Femur (tissue), 1 donor: ENCODE measurements at places on chromosomes 1 and 21.

- no peak for DNase-seq
Observed at GRCh38 chr1:65449214-65449823, 28.9 kb downstream of the LEPR start.

- peak; percentile 76 for DNase-seq
Observed at GRCh38 chr1:8423692-8424538, 106.0 kb downstream of the SLC45A1 start.

GRCh38 chr1:196732526-196732925 is 42.1 kb upstream of the CFHR3 start:
- DNase-seq = no peak

- DNase-seq = peak; percentile 46
Observed at GRCh38 chr1:6889875-6890480, 104.7 kb downstream of the CAMTA1 start.

DNA sequence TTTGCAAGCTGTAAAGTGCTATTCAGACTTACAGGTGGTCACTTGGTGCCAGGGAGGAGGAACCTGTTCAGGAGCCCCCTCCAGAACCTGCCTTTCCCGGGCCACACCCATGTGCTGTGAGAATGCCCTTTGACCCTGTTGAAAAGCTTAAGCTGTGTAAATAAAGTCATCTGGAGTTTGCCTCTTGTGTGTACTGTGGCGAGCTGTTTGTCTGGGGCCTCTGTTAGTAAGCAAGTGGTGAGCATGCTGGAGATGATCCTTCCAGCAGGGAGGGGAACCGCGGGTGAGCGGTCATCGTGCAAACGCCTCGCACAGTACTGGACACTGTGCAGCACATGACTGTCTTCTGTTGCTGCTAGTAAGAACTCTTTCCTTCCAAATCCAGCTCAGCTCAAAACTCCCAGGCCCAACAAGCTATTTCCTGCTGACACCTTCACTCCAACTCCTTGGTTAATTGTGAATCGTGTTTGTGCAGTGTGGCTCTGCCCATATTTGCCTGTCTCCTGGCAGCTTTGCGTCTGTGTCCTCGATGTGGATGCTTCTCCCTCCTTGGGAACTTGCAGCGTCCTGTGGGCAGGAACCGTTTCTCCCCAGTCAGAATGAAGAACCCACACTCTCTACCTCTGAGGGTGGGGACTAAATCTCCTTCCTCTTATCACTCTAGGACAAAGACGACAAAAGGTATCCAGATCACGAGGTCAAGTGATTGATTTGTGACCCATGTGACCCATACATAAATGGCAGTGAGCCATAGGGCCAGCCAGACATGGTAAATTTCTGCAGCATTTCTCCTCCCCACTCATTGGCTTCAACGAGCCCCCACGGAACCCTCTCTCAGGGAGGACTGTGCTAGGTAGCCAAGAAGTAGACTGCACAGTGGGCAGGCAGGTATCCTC is 13.9 kb upstream of the BTG2 start:
- DNase-seq = no peak

GRCh38 chr1:230393722-230394121 is 32.4 kb downstream of the PGBD5 start:
- DNase-seq = no peak

GRCh38 chr1:97352936-97353382 is 567.9 kb downstream of the DPYD start:
- DNase-seq = no peak
